ENCODE measurements at places on chromosomes 5 and 9.

- DNase-seq, result no peak
Observed at GRCh38 chr9:131214286-131214856, 61.9 kb downstream of the FAM78A start.

- peak; percentile 56 for DNase-seq
Observed at GRCh38 chr9:91285729-91286353, 75.9 kb downstream of the AUH start.

GRCh38 chr9:98811051-98811650, 3.7 kb downstream of the GALNT12 start:
- peak; percentile 27 for DNase-seq

DNA sequence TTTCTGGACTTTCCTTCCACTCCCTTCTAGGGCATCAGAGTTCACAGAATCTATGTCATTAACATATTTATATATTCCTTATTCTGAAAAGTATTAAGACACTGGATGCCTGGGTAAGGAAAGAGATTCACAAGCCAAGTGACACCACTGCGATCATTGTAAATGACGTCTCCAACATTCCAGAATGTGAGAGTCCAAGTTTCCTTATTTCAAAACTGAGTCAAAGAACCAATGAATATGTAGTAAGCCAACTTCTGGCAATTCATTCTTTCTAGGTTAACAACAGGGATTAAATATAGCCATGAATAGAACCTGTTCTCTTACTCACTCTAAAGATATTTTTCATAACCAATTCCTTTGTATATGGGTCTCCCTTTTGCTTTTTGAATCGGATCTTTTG, 18.1 kb downstream of the RAI14 start:
- DNase-seq, result no peak
